ENCODE measurements at places on chromosomes 6 and 20.

GRCh38 chr20:4469910-4470309 is 251.8 kb upstream of the PRND start:
- no peak for DNase-seq

- DNase-seq, result no peak
Observed at GRCh38 chr20:41363601-41364000, 3.0 kb downstream of the EMILIN3 start.

GRCh38 chr20:38120625-38120988 is 44.5 kb downstream of the TGM2 start:
- no peak for DNase-seq

GRCh38 chr6:66949191-66949661 is 1242.2 kb upstream of the EYS start:
- no peak for DNase-seq

GRCh38 chr20:50389438-50389807 is 120.8 kb upstream of the PTPN1 start:
- no peak for DNase-seq

DNA sequence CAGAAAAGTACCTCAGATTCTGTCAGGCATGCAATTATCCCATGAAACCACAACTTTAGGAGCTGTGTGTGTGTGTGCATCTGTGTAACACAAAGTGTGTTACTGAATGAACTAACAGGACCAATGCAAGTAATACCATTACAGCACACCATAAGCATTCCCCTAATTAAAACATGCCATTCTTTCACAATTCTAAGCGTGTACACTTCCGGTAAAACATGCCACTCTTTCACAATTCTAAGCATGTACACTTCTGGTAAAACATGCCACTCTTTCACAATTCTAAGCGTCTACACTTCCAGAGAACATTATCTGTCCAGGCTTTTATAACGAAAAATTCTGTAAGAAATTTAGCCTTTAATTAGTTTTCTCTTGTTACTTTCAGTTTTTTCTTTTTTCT is 238.2 kb downstream of the GMDS start:
- DNase-seq, result no peak

DNA sequence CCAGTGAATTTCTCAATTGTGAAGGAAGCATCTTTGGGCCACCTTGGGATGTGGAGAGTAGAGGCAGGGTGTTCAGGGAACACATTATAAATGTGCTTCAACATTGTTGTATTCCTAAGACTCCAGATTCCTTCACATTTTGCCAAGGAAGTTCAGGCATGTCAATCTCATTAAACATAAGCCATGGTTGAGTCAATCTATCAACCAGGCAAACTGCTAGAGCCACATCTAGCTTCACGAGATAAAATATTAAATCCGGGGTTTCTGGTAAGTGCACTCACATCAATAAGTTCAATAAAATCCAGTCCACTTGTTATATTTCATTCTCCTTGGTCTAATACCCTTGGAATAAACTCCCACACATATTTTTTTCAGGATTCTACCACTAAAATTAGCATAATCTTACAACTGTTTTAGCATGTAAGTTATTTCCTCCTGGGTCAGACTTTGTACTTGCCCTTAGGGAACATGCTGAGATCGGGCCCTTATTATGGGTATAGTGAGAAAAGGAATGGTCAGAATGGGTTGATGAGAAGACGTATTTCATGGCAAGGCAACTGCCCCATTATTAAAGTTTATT is 93.6 kb downstream of the ADTRP start:
- DNase-seq, result no peak

DNA sequence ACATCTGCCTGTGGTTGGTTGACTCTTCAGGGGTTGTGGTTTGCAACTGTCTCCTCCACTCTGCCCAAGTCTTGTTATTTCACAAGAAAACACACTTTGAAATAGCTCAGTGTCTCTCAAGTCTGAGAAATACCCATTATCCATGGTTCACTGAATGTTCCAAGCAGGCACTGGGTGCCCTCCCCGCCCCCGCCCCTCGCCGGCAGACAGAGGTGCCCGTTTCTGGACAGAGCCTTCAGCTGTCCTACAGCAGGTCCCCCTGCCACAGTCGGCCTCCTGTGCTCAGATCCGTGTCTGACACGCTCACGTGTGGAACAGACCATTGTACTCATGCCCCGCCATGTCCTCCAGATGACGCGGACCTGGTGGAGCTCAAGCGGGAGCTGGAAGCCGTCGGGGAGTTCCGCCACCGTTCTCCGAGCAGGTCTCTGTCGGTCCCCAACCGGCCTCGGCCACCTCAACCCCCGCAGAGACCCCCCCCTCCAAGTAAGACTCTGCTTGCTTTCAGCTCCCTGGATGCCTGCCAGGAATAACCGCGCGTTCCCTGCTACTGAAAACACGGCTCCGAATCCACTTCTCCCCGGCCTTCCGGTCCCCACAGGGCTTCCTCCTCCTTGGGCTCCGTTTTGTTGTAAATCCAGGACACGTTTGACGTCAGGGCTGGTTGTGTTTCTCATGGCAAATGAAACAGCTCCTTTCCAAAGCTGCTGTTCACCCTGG is 81.4 kb downstream of the SERAC1 start:
- DNase-seq, result no peak

DNA sequence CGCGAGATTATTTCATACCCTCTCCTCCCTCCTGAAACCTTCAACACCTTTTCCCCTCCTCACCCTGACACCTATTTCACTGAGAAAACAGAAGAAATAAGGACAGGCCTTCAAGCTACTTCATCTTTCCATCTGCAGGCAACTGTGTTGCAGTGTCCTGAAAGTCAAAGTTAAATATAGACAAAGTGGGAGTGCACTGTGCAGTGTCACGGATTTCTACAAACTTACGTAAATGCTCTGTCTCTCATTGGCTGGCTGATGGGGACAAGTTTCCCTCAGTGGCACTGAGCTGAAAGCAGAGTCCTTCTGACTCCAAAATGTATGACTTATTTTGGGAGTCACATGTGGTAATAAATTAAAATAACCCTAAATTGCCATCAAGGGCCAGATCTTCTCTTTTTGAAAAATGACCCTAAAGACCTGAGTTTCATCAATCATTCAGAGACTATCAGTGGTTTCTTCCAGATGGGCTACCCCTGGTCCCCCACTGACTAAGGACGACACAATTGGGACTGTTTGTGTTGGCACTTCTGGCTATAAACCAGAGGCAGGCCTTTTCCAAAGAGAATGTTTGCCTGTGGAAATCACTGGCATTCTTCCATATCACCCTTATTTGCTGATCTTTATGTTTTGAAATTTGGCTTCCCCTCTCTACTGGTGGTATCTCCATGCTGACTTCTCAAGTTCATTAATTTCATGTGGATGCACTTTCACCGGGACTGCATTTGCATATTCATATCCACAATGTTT is 21.6 kb downstream of the ALDH8A1 start:
- DNase-seq, result no peak

GRCh38 chr6:126344181-126344580 is 4.3 kb downstream of the CENPW start:
- DNase-seq, result no peak

DNA sequence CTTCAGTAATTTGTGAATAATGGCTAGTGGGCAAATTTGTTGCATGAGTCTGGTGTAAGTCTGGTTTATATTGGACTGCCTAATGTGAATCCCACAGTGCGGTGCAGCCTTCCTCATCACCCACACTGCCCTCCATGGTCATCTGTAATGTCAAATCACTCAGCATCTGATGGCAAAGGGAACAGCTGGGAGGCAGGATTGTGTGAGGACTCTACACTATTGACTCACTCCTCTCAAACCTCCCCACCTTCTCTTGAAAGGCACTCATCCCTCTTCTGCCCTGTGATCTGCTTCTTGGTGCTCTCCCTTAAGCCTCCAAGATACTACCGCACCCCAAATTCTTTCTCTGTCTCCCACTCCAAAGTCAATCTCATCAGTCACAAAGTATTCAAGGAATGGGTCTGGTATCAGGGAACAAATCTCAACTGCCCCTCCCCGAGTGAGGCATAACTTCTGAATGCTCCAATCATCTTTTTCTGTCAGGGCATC is 146.0 kb upstream of the BEND6 start:
- no peak for DNase-seq

DNA sequence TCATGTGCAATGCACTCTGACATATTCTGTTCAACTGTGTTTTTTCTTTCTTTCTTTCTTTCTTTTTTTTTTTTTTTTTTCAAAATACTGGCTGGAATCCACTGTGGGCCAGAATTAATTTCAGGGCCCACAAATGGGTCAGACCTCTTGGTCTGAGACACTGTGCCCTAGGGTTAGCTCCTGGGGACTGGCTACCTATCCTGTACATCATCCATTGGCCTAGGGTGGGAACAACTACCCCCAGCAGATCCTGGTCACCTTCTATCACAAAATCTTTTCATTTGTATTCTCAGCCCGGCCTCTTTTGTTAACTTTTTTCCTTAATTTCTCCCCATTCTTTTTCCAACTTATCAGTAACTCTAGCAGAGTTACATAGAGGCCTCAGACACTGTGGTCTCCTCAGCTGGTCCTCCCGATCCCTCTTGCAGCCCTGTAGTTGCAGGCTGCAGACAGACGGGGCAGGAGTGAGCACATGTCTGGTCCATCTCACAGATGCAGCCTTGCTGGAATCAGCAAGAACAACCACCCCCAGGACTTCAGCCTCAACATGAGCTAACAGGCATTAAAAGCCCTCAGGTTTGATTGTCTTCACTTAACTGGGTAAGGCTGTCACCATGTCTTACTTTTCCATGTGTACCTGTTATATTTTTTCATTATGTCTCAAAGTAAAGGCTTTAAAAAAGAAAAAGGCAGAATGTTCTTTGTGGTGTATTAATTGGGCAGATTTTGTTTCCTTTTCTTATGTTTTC is 41.3 kb downstream of the TXLNB start:
- peak; percentile 18 for DNase-seq

DNA sequence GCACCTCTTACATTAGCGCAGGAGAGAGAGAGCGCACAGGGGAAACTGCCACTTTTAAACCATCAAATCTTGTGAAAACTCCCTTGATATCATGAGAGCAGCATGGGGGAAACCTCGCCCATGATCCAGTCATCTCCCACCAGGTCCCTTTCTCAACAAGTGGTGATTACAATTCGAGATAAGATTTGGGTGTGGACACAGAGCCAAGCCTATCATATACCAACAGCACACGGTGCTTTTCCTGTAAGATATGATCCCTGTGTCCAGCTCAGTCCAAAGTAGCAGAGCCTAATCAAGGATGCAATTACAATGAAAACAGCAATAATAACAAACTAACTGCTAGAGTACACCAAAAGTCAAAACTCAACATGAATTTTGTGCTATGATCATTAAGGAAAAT is 148.7 kb upstream of the TCF21 start:
- DNase-seq, result no peak

DNA sequence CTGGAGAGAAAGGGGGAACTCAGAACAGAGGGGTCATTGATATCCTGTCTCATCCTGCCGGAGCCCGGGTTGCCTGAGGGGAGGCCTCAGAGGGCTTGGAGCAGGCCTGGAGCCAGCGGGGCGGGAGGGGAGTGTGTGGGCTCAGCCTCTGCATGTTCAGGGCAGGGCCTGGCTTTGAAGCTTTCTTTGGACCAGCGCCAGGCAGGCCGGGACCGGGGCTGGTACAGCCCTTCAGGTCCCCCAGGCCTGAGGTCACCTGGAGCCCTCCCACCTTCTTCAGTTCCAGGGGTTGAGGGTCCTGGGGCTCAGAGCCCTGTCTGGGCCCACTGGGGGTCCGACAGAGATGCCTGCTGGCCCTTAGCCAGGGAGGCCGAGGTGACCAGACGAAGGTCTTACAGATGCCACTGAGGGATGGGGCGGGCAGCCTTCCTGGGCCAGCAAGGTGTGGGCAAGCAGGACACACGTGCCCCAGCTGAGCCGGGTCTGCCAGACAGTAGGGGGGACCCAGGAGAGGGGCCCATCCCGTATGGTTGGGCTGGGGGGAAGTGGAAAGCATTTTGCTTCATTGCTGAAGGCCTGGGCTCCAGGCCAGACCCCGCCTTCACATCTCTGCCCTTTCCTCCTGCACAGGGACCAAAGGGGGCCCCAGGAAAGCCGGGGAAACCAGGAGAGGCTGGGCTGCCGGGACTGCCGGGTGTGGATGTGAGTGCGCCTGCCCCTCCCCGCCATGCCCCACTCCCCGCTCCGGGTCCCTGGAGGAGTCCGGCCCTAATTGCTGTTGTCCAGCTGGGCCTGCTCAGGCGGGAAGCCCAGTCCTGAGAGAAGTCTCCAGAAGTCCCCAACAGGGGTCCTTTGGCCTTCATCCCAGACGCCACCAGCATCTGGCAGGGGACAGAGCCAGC is 2.0 kb downstream of the COL9A3 start:
- DNase-seq, result no peak

- DNase-seq, result no peak
Observed at GRCh38 chr20:35296101-35296554, 3.9 kb upstream of the FAM83C start.

GRCh38 chr6:121765060-121765459 is 329.6 kb downstream of the GJA1 start:
- no peak for DNase-seq

DNA sequence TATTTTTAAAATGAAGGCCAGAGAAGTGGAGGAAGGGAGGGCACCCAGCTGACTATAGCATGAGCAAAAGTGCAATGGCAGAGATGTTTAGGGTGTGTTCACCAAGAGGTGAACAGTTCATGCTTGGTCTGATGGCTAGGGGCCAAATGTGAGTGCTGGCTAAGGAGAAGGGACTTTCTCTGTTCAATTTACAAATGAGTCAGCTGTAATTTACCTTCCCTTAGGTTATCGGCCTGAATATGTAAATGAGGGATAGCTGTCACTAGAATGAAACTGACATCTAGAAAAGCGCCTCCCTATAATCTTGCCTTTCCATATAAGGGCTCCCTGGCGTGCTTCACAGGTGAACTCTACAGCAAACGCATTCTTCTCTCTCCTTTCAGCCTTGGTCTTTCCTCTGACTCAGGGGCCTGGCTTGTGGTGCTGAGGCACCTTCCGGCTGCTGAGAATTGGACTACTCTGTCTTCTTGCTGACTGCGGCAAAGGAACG is 114.7 kb upstream of the BACH2 start:
- DNase-seq, result peak; percentile 48

- peak; percentile 43 for DNase-seq
Observed at GRCh38 chr6:52263709-52264540, 19.6 kb upstream of the IL17F start.

DNA sequence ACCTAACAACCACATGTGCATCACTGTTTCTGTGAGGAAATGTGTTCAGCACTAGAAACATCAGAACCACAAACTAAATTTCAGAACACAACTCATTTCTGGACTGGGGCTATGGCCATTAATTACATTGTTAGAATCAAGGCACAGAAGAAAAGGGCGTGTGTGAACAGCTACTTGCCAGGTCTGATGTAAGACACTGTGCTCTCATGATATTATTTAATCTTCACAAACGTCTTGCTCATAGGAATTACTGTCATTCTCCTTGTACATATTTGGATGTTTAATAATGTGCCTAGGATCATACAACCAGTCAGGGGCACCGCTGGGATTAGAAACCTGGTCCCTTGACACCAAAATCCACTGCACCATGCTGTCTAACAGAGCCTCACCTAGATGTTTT is 14.8 kb downstream of the ADGRF1 start:
- no peak for DNase-seq

Data from stimulated activated CD8-positive, alpha-beta memory T cell treated with anti-CD3 and anti-CD28 coated beads, Interleukin-7, amount 100 ng/mL, for 4 hours (primary cell).